NCI-H510A (cell line): ENCODE measurements at places on chromosomes 2 and 18.

DNA sequence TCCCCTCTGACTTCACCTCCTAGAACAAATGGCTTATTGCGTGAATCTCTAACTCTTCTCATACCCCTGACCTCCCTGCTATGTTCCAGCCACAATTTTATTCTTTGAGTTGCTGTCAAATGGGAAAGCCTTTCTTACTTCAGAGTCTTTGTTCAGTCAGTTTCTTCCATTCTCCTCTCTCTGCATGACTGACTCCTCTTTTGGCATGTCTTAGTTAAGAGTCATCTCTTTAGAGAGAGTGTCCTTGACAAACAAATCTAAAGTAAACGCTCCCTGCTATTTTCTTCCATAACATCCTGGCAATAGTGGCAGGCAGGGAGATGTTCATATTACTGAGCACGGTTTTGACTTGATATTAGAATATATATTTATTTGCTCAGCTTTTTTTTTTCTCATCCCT lies 170.7 kb upstream of the ERBB4 start:
- DNase-seq, result no peak

DNA sequence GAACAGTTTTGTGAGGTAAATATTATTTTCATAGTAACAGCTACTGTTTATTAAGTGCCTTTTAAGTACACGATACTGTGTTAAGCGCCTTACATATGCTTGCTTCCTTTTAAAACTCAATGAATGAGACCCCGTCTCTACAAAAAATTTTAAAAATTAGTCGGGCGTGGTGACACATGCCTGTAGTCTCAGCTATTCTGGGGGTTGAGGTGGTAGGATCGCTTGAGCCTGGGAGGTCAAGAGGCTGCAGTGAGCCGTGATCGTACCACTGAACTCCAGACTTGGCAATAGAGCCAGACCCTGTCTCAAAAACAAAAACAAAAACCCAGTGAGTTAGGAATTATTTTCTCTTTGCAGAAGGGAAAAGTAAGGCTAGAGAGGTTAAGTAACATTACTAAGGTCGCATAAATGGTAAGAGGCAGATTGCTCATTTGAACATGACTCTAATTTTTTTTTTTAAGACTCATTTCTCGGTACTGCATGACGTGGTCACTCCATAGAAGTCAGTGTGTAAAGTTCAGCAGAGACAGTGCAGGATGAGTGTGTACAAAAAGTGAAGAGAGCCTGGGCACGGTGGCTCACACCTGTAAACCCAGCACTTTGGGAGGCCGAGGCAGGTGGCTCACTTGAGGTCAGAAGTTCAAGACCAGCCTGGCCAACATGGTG lies 1.1 kb downstream of the METAP1D start:
- DNase-seq, result no peak

- no peak for DNase-seq
Measured at GRCh38 chr2:25201794-25202193, 33.4 kb upstream of the POMC start.

DNA sequence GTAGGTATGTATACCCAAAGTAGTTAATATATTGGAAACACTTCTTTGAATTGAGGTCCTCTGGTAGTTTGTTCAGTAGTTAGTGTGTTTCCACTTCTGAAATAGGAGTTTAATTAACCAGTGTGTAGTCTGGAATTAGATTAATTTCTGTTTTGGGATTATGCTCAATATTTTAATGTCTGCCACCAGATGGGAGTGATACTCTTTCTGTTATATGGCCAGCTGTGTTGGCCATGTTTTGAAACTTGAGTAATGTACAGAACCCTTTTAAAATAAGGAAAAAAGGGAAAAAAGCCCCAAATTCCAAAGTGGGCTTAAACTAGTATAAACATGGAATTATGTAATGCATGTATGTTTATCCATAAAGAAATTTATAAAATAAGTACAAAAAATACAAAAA lies 147.7 kb downstream of the CTNNA2 start:
- DNase-seq, result no peak

DNA sequence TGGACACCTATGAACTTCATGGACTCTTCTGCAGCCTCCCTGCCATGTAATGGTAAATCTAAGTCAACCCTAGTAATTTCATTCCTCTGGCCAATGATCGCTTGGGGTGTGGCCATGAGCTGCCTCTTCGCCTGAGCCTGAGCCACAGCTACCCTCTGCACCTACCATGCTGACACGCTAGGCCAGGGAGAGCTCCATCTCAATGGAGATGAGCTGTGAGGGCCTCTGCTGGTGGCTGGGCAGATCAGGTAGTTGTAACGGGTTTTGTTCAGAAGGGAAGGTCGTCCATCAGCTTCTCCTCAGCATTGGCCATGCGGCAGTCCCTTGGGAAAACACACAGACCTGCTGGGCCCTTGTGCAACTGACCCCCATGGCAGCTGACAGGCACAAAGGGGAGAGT lies 24.4 kb downstream of the MPHOSPH10 start:
- peak; percentile 29 for DNase-seq

DNA sequence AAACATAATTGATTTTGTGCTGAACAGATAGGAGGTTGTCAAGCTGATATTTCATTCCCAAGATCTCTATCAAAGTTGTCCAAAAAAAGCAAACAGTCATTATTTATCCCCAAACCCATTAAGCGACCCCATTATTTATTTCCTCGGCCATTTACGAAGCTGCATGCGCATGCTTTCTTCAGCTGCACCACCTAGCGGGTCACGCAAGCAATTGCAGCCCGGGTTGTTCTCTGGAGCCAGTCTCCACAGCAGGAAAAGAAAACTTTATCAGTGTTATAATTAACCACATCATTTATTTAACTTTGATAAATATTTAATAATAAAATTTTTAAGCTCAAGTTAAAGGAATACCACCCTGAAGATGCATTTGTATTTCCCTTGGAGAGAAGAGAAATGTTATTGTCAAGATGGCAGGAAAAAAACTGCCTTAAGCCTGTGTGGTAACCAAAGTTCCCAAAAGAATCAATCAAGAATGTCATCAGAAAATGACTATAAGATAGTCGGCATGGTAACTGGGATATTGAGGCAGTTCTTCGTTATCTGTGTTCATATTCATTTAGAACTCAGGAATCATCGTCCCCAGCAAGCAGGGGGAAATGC lies 304.7 kb downstream of the FBXO15 start:
- DNase-seq, result peak; percentile 7

- no peak for DNase-seq
Measured at GRCh38 chr2:64944484-64944883, 44.7 kb upstream of the SLC1A4 start.

DNA sequence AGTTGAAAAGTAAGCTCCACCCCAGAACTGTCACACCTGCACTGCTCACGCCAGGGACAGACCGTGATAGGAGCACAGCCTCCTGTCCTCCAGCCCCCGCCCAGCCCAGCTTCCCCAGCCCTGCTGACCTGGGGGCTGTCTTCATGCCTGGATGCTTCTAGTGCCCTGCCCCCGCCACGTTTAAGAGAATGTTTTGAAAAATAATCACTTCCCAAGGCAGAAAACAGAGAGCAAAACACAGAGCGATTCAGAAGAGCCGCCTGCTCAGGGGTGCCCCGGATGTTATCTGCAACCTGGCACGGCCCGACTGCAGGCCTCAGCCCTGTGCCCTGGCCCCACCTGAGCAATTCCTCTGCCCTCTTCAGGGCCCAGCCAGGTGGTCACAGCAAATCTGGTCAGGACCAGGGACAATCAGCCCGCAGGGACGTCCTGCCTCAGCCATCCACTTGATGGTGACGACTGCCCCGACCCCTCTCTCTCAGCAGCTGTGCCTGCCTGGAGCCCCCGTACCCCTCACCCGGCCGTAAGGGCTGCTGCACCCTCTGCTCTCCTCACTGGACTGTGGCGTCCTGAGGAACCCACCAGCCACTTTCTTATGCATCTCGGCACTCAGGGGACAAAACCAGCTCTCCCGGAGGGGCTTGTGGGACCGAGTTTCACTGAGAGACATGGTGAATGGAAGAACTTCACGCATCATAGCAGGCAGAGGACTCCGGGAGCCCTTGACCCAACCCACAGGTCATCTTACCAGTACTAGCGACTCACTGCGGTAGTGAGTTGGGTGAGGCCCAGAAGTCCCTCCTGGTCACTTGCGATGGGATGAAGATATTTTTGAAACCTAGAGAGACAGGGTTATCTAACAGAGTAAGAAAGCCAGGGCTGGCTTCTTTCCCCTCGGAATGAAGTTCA lies 30.2 kb downstream of the ADI1 start:
- DNase-seq, result peak; percentile 55
